ENCODE measurements at places on chromosomes 2 and 18. TPM values are rescaled to one million over a fixed set of nuclear protein-coding genes. Genes with fewer than 3 reads are reported as not detected.

Gene SERPINB11
- not detected for total RNA-seq

DNA sequence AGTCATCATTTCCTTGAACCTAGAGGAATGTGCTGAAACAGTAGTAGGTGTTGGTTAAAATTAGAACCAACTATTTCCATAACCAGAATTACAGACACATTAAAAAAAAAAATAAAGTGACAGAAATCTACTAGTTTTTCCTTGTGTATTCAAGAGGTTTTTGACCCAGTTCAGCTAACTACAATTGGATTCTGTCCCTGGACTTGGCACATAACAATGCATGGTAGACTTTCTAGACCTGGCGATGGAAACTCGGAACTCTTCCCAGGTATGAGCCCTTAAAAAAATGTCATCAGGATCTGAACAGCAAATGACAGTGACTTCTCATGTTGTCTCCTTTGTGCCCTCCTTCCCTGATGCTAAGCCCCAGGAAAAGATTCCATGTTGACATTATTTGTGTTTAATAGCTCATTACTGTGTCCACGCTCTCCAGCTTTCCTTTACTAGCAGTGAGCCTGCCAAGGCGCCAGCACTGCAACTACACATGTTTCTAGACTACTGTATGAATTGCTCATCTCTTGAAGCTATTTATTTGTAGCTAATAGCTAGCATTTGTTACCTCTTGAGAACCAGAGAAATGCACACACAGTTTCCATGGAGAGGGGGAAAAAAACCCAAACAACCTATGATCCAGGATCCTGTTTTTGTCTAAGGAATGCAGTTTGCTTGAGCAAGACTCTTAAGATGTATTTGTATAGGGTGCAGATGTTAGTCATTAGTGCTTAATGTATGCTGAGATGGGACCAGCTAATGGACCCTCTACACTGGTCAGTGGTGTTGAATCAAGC, 148.5 kb downstream of the FMNL2 start:
- peak; percentile 32 for DNase-seq

Gene B3GNT7
- 0.10 TPM for total RNA-seq

DNA sequence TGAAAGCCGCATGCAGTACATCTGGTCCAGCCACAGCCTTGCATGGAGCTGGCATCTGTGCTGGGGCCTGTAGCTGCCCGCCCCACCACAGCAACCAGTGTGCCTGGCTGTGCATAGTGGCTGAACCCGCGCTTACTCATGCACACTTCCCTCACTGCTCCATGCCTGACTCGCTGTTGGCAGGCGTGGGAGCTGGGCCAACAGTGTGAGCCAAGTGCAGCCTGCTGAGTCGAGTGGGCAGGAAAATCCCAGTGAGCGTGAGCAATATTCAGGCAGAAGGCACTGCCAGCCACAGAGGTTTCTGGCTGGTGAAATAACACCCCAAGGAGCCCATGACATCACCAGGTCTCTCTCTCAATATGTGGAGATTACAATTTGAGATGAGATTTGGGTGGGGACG, 1674.1 kb upstream of the TMEFF2 start:
- peak; percentile 6 for DNase-seq

DNA sequence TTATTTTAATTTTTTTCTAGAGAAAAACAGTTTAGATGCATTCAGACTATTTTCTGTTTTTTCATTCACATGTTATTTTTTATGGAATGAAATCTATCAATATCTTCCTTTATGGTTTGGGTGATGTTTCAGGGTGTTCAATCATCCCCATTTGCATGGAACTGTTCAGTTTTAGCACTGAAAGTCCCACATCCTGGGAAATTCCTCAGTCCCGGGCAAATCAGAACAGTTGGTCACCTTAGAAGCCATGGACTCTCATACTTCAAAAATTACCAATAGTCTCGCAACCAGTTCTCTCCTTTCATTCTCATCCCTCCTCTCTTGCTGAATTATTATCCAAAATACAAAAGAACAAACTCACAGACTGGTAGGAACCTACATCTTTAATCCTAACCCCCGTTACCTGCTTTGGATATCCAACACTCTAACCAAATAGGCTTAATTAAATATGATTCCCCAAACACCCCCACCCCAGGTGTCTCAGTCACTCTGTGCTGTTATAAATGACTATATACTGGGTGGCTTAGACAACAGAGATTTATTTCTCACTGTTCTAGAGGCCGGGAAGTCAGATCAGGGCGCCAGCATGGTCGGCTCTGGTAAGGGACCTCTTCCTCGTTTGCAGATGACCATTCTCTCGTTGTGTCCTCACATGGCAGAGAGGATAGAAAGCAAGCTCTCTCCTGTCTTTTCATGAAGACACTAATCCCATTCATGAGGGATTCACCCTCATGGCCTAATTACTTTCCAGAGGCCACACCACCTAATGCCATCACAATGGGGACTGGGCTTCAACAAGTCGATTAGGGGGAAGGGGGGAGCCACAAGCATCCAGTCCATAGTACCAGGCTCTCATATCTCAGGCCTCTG, 57.7 kb upstream of the SLC1A4 start:
- no peak for DNase-seq

GRCh38 chr2:30216157-30216556, 15.2 kb upstream of the LBH start:
- DNase-seq, result no peak

Gene MPP4
- 0.88 TPM for total RNA-seq

Gene SP5
- not detected for total RNA-seq

- no peak for DNase-seq
Measured at GRCh38 chr2:184644685-184645084, 46.4 kb downstream of the ZNF804A start.

Gene PPP3R1
- 50.2 TPM for total RNA-seq

DNA sequence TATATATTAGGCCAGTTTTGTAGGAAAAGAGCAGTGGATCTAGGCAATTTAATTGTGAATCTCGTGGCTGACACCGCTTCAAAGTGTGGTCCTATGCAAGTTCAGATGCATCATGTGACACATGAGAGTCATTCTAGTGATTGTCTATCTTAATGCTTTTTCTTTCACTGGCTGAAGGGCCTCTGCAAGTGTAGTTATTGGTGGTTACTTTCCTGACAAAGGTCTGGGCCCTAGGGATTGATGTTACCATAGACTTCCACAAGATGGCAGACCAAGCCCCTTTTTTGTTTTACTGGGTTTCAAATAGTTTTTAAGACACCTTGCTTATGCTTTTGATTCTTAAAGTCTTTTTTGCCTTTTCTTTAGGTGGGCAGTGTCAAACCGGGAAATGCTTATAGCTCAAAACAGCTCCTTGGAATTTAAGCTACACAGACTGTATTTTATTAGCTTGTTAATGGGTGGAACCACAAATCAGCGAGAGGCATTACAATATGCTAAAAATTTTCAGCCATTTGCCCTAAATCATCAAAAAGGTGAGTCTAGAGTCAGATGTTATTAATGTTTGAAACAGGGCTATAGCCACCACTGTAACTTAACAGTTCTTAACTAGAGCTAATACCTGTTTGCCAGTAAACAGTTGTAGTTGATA, 25.9 kb downstream of the CD8A start:
- DNase-seq, result peak; percentile 28

Gene TTN
- not detected for total RNA-seq

- no peak for DNase-seq
Measured at GRCh38 chr2:44951124-44951523, 9.6 kb downstream of the SIX3 start.

Gene SERPINB13
- 5.9 TPM for total RNA-seq

GRCh38 chr2:111192776-111193368, 72.2 kb downstream of the BCL2L11 start:
- DNase-seq, result no peak

DNA sequence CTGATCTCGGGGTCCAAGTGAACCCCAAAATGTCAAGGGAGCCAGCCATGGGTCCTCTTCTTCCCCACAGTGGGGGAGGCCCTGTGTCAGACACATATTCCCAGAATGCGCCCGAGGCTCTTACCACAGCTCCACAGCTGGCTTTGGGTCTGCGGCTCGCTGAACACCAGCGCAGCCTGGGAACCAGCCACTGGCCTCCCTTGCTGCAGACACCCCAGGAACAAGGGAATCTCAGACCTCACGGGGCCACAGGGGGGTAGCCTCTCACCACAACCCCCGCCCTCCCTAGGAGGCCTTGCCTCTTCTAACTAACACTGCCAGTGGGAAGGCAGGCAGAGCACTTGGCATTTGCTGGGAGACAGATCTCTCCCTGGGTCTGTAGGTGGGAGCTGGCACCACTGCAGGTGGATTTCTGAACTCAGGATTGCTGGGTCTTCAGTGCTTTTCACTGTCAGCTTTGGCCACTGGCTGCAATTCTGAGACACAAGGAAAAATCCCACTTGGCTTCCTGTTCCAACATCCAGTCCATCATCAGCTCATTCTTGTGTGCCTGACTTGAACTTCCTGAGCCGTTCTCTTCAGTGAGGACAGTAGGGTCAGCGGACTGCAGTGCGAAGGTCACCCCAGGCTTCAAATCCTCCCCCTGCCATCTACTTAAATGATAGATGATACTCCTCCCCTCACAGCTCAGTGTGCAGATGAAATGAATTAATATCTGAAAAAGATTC, 128.7 kb downstream of the CAPN13 start:
- DNase-seq, result no peak

DNA sequence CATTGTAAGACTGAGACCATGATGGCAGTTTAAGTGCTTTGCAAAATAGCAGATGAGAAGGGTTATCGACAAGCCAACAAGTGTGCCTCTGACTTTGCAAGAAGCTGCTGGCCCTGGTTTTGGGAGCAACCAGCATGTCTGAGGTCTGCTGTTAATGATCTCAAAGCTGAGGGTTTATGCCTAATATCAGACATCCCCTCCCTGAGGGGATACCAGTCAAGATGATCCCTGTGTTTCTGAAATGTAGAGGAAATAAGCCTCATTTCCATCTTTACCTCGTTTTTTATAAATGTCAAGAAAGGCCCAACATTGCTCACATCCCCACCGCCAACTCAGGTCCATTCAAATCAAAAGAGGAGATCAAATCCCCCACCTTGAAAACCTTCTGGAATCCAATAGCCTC, 120.6 kb downstream of the MYCN start:
- no peak for DNase-seq

- no peak for DNase-seq
Measured at GRCh38 chr2:231211486-231211885, 13.1 kb downstream of the ARMC9 start.

- DNase-seq, result no peak
Measured at GRCh38 chr2:28300485-28301341, 91.9 kb upstream of the FOSL2 start.

GRCh38 chr2:233803292-233803911, 25.3 kb downstream of the MROH2A start:
- no peak for DNase-seq

DNA sequence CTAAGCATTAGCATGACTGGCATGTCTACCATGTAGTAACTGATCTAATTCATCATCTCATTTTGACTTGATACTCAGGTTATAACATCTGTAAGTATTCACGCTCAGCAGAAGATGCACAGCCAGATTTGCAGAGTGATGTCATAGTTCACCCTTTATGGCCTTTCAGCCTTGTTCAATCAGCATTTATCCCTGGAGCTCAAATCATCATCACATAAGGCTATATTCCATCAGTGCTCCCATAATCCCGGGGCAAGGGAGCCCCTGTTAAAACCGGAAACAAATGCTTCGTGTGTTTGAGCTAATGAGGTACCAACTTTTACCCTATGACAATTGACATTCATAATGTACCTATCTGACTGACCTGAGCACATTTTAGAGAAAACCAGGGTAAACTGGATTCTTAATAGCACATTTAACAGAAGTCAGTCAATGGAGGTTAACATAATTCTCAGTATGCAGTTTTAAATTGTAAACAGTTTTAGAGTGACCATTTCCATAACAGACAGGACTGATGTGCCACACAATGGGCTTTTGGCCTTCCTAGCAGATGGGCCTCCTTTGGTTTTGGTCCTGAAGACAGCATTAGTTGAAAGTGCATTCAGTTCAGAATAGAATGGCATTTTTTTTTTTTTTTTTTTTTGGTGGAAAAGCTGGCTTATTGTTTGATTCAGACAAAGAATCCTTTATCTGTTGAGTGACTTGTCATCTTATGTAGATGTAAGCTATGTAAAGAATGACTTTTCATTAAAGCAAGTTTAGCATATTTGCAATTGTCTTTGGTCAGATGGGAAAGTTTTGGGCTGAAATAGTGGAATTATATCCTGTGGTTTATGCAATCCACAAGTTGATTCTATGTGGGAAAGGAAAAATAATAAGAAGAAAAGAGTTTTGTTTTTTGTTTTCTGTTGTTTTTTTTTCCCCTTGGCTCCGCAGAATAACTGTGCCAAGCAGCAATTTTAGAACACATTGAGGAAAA, 866.0 kb upstream of the ACVR2A start:
- no peak for DNase-seq

DNA sequence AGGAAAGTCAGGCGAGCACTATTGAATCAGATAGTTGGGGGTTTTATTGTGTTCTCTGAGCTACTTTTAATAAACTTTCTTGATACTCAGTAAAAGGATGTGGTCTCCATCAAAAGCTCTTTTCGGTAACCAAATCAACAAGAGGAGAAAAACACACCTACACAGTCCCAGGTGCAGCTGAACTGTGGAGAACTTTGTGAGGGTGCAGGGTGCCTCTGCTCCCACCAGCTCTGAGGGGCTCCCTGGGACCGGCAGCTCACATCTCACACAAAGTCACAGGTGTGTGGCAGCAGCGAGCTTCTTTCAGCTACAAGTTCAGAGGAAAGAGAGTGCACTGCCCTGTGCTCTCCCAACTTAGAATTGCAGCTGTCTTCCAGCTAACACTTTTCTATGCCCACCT, 650.4 kb downstream of the RNF144A start:
- DNase-seq, result no peak

DNA sequence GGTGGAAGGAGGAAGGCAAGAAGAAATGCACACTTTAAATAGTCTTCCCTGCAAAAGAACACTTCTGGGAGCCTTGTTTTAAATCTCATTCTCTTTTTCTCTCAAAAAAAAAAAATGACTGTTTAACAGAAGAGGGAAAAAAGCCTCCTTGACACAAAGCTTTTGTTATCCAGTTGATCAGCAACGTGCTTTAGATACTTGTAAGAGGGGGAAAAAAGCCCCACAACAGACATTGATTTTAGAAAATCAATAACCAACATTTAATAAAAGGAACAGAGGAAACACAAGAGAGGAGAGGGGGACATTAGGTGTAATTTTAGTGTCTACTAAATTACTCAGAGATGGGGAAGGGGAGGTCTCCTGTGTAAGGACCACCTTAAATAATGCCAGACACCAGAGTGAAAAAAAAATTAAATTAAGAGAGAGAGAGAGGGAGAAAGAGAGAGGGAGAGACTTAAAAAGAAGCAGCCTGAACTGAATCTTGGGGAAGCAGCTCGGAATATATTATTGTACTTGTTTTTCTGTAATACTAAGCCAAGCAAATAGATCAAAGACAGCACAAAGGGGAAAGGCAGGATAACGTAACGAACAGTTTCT, 4.7 kb downstream of the ZEB2 start:
- no peak for DNase-seq

DNA sequence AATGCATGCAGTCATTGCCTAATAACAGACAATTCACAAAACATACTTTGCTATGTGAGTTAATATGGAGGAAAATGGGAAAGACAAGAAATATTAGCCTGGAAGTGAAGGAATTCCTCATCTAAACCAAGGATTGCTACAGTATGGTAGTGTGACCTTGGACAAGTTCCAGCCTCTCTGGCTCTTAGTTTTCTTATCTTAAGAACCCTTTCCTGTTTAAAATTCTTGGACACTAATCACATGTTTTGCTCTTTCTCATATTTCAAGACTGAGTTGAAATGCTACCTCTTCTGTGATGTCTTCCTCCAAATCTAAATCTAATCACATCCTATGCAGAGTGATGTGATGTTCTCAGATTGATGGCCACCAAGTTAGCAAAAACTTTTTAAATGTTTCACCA, 20.8 kb upstream of the ADAM23 start:
- no peak for DNase-seq
